Activated T-cell treated with anti-CD3 and anti-CD28 coated beads, Interleukin-2, amount 50 U/mL, for 4 hours (primary cell): ENCODE measurements at places on chromosomes 7 and 10. TPM values are rescaled to one million over a fixed set of nuclear protein-coding genes. Genes with fewer than 3 reads are reported as not detected.

Gene LEP
- total RNA-seq = not detected

Gene RTKN2
- total RNA-seq = 3.2 TPM

Gene GJD4
- total RNA-seq = not detected

Gene PILRB
- total RNA-seq = 48.8 TPM

Gene RNF148
- total RNA-seq = not detected

Gene CPEB3
- 0.68 TPM for total RNA-seq

Gene ZNF107
- total RNA-seq = 12.9 TPM

Gene ZC3HAV1L
- total RNA-seq = 7.3 TPM

Gene MKX
- 0.38 TPM for total RNA-seq

Gene NKX2-3
- not detected for total RNA-seq

Gene RET
- 0.13 TPM for total RNA-seq

Gene HYAL4
- total RNA-seq = not detected

Gene MNX1
- total RNA-seq = not detected

Gene FAM13C
- total RNA-seq = not detected
